Colonic mucosa (tissue), 4 donors: ENCODE measurements at places on chromosomes 1 and 21.

DNA sequence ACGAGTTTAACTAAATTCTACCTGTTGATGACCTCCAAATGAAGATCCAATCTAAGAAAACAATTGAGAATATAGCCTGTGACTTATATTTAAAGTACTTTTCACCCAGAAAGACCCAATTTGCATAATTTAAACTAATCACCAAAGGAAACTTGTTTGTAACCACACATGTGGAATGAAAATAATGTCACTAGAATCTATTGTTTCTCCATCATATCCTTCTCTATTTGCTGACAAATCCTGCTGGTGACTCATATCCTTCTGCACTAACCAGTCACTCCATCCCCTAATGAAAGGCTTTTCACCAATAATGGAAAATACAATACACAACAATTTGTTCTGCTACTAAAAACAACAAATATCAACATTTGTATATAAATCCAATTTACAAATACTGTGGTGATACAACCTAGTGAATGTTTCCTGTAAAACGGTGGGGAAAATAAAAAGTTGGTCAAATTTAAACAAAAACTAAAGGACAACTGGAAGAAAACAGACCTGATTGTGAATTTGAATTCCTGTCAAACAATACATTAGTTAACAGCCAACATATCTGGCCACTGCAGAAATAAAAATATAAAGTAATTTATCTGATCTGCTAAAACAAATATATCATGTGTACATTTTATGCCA lies 6.5 kb downstream of the PTP4A2 start:
- no peak for DNase-seq

- DNase-seq = no peak
Measured at GRCh38 chr1:181794332-181794731, 267.2 kb downstream of the ZNF648 start.

GRCh38 chr1:151935154-151935553 lies 25.8 kb upstream of the THEM4 start:
- DNase-seq = no peak

GRCh38 chr1:76942549-76942948 lies 75.3 kb downstream of the ST6GALNAC5 start:
- no peak for DNase-seq

GRCh38 chr21:37874481-37874880 lies 41.8 kb downstream of the KCNJ6 start:
- no peak for DNase-seq

DNA sequence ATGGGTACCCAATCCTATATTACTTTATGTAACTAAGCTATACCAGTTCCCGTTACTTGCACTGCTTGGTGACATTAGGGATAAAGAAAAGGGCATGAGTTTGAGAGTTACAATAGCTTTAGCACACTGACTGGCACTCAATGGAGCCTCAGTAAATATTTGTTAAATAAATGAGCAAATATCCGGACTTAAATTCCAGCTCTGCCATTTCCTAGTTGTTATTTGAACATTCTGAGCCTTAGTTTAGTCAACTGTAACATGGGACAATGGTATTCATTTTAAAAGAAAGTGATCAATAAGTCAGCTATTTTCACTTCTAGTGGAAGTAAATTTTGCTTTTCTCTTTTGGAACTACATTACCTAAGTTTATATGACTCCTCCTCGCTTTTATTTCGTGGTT lies 198.7 kb downstream of the ZC3H11B start:
- no peak for DNase-seq

DNA sequence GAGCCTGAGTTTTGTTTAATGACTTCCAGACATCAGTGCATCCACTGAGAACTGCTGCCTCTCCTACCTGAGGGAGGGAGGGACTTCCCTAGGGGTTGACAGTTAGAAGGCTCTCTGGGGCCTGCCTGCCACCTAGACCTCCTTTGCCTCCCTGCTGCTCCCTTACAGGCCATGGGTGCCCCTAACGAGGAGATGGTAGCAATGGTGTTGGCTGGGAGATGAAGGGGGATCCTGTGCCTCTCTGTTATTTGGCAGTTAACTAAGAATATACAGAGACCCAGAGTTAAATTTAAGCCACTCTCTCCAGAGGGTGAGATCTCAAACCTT lies 66.1 kb downstream of the UBE2U start:
- no peak for DNase-seq

- DNase-seq = no peak
Measured at GRCh38 chr1:84603223-84603622, 29.0 kb upstream of the CTBS start.

DNA sequence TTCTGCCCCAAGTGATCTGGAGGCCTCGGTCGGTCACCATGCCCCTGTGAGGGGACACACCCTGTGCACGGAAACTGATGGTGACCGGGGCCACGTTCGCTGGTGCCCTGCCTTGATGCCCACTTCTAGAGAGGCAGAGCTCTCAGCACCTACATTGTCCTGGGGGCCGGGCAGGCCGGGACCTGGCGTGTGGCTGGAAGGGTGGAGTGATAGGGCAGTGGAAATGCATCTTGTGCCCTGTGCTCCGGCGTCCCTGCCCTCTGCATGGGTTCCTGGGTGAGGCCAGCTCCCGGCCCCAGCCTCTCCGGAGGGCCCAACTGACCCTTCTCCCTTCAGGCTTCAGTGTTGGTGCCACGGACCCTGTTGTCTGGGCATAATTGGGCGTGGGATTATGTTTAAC lies 11.0 kb upstream of the UMODL1 start:
- no peak for DNase-seq

GRCh38 chr1:185376288-185376687 lies 59.2 kb upstream of the IVNS1ABP start:
- no peak for DNase-seq

DNA sequence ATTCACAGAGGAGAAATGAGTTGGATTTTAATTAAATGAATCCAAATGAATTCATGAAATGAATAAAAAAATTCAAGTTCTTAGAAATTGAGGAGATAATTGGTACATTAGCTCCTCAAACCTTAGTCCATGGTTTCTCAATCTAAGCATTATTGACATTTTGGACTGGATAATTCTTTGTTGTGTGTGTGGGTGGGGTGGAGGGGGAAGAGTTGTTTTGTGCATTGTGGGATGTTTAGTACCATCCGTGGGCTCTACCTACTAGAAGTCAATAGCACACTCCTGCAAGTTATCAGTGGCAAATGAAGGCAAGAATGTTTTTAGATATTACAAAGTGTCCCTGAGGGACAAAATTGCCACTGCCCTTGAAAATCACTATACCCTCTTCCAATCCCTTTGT lies 431.9 kb downstream of the PLPP3 start:
- DNase-seq = no peak

DNA sequence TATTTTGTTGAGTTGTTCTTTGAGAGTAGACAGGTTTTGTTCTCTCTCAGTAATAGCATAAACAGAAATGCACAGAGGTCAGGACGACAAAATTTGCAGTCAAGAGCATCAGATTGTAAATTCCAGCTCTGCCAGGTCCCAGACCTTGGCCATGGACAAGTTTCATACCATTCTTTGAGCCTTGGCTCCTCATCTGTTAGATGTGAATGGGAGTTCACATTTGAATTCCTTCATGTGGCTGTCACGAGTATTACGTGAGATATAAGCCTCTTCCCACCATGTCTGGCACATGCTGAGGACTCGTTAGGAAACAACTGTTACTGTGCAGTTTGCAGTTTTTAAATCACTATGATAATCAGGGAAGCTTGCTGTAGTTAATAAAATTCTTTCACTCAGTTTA lies 93.2 kb upstream of the KCTD3 start:
- no peak for DNase-seq

GRCh38 chr1:215004121-215004827 lies 78.3 kb upstream of the KCNK2 start:
- no peak for DNase-seq

GRCh38 chr1:183463566-183463965 lies 8.7 kb upstream of the SMG7 start:
- DNase-seq = no peak
